Esophagus muscularis mucosa (tissue), 4 donors: ENCODE measurements at places on chromosomes 16 and 17. TPM values are rescaled to one million over a fixed set of nuclear protein-coding genes. Genes with fewer than 3 reads are reported as not detected.

GRCh38 chr17:50362661-50363060 lies 10.3 kb downstream of the MRPL27 start:
- H3K36me3 ChIP-seq: peaks cover 20% of the 10 kb centered on the region
- no peak overlapping the region for H3K4me3 ChIP-seq
- DNase-seq: no peak
- H3K4me1 ChIP-seq: peaks cover 7% of the 10 kb centered on the region
- no peaks in the 10 kb centered on the region for H3K27me3 ChIP-seq
- no peak overlapping the region for H3K27ac ChIP-seq

- H3K4me3 ChIP-seq: peak overlapping the region; percentile 93
- peak overlapping the region; percentile 88 for H3K27ac ChIP-seq
- no peaks in the 10 kb centered on the region for H3K27me3 ChIP-seq
- no peaks in the 10 kb centered on the region for H3K36me3 ChIP-seq
These were observed 1.0 kb upstream of the RHOT1 start for GRCh38 chr17:32141258-32141657.

Gene ATF7IP2
- total RNA-seq: 4.1 TPM

GRCh38 chr17:46979147-46979863 lies at the start of gene RPRML:
TSS of gene RPRML (minus strand) at chr17:46979253. CDS start at chr17:46979007, 246 bp downstream.
- peaks cover 22% of the 10 kb centered on the region for H3K4me1 ChIP-seq
- peaks cover 18% of the 10 kb centered on the region for H3K27me3 ChIP-seq
- no peak for DNase-seq
- H3K27ac ChIP-seq: no peak within 1 kb of the TSS
- no peaks in the 10 kb centered on the region for H3K36me3 ChIP-seq
- H3K4me3 ChIP-seq: peak within 1 kb of the TSS; percentile 63

DNA sequence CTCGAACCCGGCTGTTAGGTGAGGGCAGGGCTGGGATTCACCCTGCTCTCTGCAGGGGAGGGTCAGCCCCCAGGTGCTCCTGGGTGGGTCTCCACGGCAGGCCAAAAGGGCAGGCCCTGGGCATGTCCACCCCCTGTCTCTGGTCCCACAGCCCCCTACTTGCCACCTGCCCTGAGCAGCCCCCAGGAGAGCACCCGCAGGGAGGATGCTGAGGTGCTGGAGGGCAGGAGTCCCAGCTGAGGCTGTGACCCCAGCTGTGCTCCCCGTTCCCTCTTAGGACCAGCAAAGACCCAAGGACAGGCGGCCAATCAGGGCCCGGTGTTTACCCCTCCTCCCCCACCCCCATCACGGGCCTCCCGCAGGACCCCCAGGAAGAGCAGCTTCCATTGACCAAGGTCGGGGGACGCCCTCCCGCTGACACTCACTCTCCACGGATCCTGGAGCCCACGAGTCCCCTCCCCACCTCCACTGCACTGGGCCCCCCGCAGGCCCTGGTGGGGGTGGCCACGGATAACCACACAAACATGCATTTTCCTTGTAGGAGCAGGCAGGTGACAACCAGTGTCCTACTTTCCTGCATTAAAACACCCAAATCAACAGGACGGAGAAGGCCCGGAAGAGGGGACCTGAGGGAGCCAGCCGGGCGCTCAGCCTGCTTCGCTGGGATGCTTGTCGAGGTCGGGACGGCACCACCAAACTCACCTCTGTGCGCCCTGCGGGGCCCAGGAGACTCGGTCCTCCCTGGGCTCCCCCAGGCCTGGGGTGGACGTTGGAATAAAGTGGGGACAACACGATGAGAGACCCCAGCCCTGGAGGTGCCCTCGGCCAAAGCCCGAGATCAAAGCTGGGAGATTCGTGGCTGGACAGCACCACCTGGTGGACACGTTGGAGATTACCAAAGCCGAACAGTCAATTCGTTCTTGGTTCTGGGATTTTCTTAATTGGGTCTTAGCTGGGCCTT lies 22.5 kb upstream of the ENPP7 start:
- no peak overlapping the region for H3K27ac ChIP-seq
- no peaks in the 10 kb centered on the region for H3K27me3 ChIP-seq
- H3K4me1 ChIP-seq: peaks cover 13% of the 10 kb centered on the region
- DNase-seq: no peak
- H3K36me3 ChIP-seq: no peaks in the 10 kb centered on the region

Gene C16orf96
- not detected for total RNA-seq
